ENCODE measurements at places on chromosomes 5 and 9.

DNA sequence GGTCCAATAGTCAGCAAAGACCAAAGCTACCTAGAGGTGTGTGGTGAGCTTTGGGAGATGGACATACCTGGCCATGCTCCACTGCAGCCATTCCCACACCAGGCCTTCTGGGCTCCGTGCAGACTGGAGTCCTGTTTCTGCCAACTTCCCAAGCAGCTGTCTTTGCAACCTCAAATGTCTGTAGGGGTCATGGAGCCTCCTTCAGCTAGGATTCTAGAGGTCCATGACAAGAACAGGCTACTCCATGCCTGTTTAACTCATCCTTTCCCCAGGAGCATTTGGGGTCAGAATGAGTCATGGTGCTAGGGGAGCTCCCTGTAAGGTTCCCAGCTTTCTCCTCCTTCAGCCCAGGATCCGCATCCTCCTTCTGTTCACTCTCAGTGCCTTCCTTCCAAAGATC, 17.1 kb downstream of the VPS13A start:
- no peak for DNase-seq

DNA sequence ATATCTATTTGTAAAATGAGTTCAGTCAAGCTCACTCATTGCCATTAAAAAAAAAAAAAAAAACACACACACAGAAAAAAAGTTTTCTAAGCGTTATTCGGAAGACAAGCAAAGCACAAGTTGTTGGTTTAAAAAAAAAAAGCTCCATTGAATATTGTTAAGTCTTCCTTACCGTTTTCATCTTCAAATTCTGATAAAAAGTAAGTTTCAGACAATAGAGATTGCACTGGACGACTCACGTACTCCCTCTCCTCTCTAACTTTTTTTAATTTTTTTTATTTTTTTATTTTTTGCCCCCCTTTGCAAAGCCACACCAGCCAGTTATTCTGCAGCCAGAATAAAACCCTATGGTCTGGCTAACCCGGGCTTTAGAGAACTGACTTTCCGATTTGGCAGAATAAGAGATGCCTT, 544 bp downstream of the ADAMTS6 start:
- DNase-seq, result no peak

- no peak for DNase-seq
These were observed 379.8 kb downstream of the SPOCK1 start for GRCh38 chr5:137119321-137119720.

GRCh38 chr9:123922911-123923310, 7.0 kb downstream of the DENND1A start:
- no peak for DNase-seq

GRCh38 chr5:15421921-15422412, 78.0 kb upstream of the FBXL7 start:
- no peak for DNase-seq

- no peak for DNase-seq
These were observed 23.7 kb upstream of the FAM120A start for GRCh38 chr9:93427655-93428379.
